GF-D8 (cell line): ENCODE measurements at places on chromosomes 1 and 21.

DNA sequence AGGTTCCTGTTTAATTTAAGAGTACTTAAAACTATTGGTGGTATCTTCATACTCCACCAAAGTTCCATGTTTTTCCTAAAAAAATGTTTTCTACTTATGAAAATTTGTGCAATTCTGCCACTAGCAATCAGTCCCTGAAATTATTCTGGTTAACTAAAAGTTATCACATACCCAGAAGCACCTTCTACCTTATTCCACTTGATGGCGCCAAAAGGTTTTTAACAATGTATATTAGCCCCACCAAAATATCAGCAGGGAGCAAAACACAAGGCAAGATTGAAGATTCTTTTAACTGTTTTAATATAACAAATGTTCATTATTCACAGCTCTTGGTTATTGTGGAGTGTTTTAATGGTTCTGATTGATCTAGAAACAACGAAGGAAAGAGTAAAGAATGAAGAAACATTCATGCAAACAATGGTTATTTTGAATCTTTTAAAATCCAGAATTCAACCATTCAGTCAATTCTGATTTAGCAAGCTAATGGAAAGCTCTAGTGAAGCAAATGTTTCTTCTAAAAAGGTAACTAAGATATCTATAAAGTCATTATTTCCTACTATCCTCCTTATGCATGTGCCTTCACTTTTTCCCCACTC lies 67.2 kb downstream of the TTLL7 start:
- DNase-seq, result no peak

DNA sequence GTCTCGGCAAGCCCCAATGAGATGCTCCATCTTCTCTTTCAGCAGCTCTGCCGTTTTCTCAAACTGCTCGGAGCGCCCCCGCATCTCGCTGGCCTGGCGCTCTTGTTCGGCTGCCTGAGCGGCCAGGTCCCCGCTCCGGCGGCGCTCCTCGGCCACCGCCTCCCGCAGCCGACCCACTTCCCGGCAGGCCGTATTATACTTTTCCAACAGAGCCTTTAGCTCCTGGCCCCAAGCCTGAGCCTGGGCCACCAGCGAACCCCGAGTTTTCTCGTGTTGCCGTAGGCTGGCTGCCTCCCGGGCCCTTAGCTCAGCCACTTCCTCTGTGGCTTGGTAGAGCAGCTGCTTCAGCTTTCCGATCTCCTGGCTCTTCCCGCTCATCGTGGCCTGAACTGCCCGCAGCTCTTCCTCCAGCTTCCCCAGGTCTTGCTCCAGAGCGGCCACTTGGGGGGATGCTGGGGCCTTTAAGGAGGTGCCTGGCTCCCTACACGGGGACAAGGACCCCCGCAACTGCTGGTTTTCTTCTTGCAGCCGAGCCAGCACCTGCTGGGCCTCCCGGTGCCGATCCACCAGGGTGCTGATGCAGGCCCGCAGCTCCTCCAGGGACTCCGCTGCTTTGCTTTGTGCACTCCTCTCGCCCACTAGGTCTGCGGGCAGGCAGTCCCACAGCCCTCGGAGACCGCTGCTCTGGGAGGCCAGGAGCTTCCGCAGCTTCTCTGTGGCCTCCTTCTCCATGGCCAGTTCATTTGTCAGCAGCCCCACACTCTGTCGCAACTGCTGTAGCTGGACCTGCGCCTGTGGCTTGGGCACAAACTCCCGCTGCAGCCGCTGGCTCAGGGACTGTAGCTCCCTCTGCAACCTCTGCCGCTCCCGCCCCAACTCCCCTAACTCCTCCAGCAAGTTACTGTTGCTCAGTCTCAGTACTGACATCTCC lies 13.4 kb upstream of the PIAS3 start:
- peak; percentile 28 for DNase-seq

GRCh38 chr1:114387010-114387360 lies 124.0 kb downstream of the TRIM33 start:
- DNase-seq, result no peak

DNA sequence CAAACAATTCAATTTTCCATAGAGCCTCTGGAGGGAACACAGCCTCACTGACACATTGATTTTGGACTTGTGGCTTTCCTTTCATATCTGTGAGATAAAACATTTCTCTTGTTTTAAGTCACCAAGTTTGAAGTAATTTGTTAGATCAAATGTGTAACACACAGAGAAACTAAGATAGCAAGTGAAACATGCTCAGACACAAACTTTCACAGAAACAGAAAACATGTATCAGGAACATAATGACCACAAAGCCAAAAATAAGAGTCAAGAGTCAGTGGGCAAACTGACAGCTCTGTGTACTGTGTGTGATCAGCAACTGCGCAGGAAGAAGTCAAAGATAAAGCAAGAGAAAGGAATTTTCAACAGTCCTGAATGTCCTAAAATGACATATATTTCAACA lies 1237.5 kb downstream of the AMY1C start:
- no peak for DNase-seq
